ENCODE measurements at places on chromosomes 1 and 21.

GRCh38 chr1:7100479-7100878 lies 315.2 kb downstream of the CAMTA1 start:
- DNase-seq: no peak

- DNase-seq: peak; percentile 44
These were observed 999.4 kb downstream of the KCNT2 start for GRCh38 chr1:195608883-195609282.

DNA sequence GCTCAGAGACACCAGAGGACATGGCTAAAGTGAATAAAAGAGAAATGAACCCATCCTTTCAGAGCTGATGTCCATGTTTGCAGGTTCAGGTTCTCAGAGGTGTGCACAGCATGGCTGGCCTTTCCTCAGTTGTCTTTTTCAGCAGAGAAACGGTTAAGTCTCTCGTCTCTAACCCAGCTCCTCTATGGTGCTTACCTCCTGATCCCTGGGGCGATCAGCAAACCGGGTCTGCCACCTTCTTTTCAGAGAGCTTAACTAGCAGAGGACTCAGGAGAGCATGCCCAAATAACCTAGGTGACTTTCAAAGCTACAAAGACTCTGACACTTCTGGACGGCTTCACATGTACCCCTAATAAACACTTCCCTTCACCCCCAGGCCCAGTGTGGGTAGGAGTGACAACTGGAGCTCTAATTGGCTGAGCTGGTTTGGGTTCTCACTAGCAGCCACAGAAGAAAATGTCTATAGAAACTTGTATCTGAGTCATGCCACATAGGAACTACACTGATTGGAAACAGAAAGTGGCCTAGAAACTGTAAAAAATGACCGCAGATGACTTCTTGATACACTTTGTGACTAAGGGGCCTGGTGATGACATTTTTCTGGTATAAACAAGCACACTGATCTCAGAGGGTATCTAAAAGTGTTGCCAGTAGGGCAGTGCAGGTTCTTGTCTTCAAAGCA lies at the start of gene AIM2:
Gene AIM2 (minus strand): TSS at position 329 of the 682 bp plus-strand sequence. CDS start 3,267 bp downstream, outside the sequence.
- DNase-seq: no peak

GRCh38 chr1:80018348-80018747 lies 1011.8 kb upstream of the ADGRL4 start:
- no peak for DNase-seq

DNA sequence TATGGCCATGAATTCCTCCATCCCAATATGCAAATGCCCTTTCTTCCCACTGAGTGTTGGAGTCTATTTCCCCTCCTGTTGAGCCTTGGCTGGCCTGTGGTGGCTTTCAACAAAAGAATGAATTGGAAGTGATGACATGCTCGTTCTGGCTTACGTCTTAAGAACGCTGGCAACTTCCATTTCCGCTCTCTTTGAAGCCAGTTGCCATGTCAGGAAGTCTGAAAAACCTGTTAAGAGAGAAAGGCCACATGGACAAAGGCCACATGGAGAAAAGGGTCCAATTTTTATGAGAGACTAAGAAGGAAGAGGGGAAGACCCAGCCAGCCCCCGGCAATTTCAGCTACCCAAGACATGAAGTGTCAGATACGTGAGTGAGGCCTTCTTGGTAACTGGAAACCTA lies 45.6 kb upstream of the GADD45A start:
- no peak for DNase-seq

GRCh38 chr1:25657121-25657882 lies 40.7 kb downstream of the MAN1C1 start:
- DNase-seq: no peak

DNA sequence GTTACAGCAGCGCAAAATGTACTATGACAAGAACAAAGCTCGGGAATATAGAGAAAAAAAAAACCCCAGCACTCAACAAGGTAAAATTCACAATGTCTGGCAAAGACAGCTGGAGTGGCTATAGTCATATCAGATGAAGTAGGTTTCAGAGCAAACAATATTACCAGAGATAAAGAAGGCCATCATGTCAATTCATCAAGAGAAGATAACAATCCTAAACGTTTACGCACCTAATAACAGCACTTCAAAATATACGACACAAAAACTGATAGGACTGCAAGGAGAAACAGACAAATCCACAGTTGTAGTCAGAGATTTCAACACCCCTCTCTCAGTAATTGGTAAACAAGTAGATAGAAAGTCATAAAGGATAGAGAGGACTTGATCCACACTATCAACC lies 455.2 kb downstream of the PTPRU start:
- no peak for DNase-seq

- no peak for DNase-seq
These were observed 9.2 kb upstream of the SERTAD4 start for GRCh38 chr1:210223226-210223904.

GRCh38 chr1:10065344-10065685 lies 32.6 kb downstream of the UBE4B start:
- peak; percentile 44 for DNase-seq

- no peak for DNase-seq
These were observed 194.5 kb downstream of the DSCAM start for GRCh38 chr21:40652436-40652835.

DNA sequence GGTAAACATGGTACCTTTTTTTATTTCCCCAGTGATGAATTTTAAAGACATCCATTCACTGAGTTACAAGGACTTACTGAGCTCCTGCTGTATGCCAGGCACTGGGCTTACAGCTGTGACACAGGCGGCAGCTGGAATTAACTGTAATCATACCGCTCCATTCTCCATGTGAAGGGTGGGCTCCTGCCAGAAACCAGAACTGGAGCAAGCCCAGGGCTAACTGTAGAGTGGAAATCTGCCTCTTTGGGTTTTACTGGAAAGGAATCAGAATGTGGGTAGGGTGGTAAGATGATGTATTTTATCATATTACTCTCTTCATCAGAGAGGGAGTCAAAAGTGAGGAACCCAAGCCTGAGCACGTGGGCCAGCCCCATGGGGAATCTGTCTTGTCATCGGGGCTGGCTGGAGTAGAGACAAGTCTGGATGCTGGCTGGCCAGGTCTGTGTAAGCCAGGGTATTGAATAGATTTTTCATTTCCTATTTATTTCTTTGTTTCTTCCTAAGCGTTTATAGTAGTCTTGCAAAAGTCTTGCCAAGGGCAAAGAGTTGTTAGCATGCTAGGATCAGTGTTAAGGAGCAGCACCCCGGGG lies 21.5 kb downstream of the FGGY start:
- no peak for DNase-seq

- no peak for DNase-seq
These were observed 6.6 kb upstream of the AK4 start for GRCh38 chr1:65141394-65141793.

DNA sequence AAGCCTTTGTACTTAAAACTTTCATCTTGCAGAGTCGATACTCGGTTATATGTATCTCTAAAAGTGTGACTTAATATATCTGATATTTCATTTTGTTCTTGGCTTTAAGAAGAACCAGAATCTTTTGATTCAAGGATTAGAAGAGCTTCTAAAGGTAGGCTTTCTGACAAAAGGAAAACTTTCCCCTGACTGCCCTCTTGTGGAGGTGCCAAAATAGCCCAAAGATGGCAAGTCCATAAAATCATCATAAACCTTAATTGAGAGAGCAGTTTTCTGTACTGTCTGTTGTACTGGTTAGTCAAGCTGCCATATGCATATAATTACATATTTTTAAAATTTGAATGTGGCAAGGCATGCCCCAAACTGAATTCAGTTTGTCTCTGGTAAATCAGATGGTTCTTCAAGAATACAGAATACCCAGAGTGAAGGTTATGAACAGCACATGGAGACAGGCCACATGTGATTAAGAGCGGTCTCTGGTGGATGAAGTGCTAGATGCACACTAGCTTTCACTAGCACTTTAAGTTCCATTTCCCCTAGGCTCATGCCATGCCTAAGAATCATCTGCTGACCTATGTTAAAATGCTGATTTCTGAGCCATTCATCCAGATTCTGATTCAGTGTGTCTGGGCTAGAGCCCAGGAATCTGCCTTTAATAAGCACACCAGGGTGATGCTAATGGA lies 27.7 kb upstream of the ELAVL4 start:
- DNase-seq: peak; percentile 59

DNA sequence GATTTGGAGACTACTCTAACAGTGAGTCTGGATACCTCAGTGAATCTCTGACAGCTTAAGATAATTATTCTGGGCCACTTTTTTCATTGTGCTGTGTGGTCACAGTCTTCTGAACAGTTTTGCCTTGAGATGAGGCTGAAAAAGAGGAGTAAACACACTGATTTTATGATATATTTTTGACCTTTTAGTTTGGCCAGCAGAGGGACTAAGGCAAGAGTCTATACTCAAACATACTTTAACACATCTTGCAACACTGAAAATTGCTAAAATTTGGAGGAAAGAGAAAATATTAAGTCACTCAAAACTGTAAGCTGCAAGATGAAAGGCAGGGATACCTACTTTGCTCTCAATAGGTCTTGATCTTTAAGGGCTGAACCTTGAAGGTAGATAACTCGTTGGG lies 182.7 kb downstream of the KCNT2 start:
- no peak for DNase-seq

- DNase-seq: no peak
These were observed 290.3 kb upstream of the NRIP1 start for GRCh38 chr21:15355066-15355465.

GRCh38 chr1:201123866-201124265 lies 3.1 kb downstream of the ASCL5 start:
- no peak for DNase-seq

- peak; percentile 32 for DNase-seq
These were observed 98.5 kb upstream of the NGF start for GRCh38 chr1:115436596-115436995.

DNA sequence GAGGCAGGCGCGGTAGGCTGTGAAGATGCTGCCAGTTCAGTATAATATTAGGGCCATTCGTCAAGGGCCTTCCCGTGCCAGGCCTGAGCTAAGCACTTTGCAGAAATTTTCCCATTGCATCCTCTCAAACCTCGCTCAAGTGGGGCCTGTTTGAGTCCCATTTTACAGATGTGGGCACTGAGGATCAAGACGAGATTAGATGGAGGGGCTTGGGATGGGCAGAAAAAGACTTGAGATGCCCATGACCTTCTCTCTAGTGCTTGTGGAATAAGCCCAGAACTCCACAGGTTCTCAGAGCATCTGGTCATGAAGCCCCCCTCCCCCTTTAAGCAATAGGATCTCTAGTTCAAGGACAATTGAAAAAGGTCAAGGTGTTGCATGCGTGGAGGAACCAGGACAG lies 9.9 kb downstream of the EPHA8 start:
- no peak for DNase-seq

DNA sequence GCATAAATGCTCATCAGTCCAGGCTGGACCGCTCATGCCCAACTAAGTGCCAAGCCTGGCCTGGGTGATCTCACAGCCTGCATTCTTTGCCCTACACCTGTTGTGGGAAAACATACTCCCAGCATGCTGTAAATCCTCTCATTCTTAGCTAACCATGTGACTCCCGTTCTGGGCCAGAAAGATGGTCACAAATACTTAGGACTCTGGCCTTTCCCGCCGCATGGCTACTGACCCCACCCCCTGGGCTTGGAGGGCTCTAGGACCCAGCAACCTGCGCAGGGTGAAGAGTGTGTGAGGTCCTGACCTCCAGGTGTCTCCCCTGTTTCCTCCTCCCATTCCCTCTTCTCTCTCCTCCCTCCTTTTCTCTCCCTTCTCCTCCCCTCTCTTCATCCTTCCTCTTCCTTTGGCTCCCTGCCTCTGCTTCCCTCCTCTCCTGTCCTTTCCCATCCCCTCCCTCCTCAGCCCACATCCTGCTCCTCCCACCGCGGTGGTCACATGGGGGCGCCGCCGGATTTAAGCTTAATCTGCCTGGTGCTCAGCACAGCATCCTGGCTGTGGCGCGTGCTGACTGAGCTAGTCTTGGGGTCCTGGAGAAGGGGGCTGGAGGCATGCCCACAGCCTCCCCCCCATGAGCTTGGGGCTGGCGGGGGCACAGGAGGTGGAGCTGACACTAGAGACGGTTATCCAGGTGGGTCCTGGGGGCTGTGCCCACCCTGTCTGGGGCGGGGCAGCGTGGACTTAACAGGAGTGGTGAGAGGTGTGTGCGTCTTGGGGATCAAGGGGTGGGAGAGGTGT lies at the start of gene CROCC:
Gene CROCC (plus strand): TSS at position 541 of the 795 bp plus-strand sequence. CDS start 88 bp downstream, at position 629.
- peak; percentile 100 for DNase-seq

- no peak for DNase-seq
These were observed 587 bp downstream of the TMEM53 start for GRCh38 chr1:44673675-44674112.

GRCh38 chr21:35058058-35058457 lies 9.0 kb upstream of the RUNX1 start:
- DNase-seq: no peak

GRCh38 chr1:116391185-116391584 lies 18.1 kb downstream of the ATP1A1 start:
- no peak for DNase-seq

- no peak for DNase-seq
These were observed 54.1 kb upstream of the LRIG2 start for GRCh38 chr1:113018911-113019310.

GRCh38 chr1:56376188-56376984 lies 203.0 kb downstream of the PLPP3 start:
- peak; percentile 57 for DNase-seq

DNA sequence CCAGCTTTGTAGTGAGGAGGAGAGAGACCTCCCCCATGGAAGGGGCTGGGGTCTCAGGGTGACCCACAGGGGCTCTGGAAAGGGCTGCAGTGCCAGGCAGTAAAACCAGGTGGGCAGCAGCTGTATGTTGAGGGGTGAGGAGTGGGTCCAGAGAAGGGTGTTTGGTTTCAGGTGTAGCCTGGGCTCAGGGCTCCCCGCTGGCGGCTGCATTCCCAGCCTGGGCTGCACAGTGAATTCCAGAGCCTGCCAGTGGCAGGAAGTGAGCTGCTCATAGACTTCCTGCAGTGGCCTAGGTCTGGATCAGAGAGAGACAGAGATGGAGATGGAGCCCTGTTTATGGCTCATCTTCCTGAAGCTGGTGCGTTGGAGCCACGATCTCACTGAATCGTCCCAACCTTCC lies 356.4 kb downstream of the PTPRU start:
- peak; percentile 23 for DNase-seq

- peak; percentile 93 for DNase-seq
These were observed 1.5 kb downstream of the RPS6KA1 start for GRCh38 chr1:26530895-26531598.

- DNase-seq: peak; percentile 79
These were observed 509 bp downstream of the GDAP2 start for GRCh38 chr1:117928881-117929342.

DNA sequence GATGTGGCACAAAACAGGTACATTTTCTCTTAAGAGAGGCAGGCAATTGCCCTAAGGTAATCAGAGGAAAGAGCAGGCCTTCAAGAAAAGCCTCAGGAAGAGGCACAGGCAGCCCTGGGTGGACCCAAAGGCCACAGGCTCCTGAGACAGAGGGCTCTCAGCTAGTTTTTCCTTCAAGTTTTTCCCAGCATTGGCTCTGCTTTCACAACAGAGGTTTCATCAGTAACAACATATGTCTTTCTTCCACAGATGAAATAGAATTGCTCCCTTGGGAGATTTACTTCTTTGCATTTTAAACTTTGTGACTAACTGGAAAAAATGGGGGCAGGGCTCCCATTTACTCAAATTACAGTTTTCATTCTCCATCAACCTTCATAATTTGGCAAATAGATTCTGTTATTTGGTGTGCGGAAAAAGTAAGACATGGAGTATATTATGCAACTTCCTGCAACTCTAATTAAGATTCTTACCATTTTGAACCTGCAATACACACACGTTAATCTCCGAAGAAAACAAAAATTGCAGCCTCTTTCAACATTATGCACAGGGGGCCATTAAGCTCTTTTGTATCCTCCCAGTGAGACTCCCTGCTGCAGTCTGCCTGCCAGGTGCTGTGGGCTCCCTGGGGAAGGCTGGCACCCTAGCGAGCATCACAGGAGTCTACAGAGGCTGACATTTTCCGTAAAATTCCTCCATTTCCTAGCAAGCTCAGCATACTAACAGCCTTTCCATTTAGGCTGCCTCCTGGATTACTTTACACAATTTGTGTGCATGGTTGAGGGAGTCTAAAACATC lies 282.3 kb downstream of the USH2A start:
- no peak for DNase-seq

GRCh38 chr1:38589036-38589435 lies 270.5 kb downstream of the RRAGC start:
- DNase-seq: no peak
